ENCODE measurements at places on chromosomes 6 and 20.

DNA sequence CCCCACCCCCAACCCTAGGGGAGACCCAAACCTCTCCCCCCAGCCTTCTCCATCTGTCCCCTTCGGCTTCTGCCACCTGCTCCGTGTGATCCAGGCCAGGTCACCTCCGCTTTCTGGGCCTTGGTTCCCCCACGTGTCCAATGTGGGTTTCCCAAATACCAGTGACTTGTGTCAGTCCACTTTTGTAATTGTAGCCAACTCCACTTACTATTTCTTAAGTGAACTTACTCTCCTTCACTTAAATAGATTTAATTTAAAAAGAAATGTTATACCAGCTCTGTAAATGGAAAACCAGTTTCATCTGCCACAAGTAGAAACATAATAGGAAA is 10.0 kb upstream of the FAM110A start:
- no peak for DNase-seq

- DNase-seq, result peak; percentile 36
Measured at GRCh38 chr6:38095054-38095453, 275.5 kb downstream of the ZFAND3 start.

- DNase-seq, result peak; percentile 68
Measured at GRCh38 chr20:53736757-53737395, 143.2 kb upstream of the ZNF217 start.

GRCh38 chr6:121748850-121749249 is 313.4 kb downstream of the GJA1 start:
- DNase-seq, result peak; percentile 64

- no peak for DNase-seq
Measured at GRCh38 chr6:111870051-111870741, 3.1 kb downstream of the FYN start.

DNA sequence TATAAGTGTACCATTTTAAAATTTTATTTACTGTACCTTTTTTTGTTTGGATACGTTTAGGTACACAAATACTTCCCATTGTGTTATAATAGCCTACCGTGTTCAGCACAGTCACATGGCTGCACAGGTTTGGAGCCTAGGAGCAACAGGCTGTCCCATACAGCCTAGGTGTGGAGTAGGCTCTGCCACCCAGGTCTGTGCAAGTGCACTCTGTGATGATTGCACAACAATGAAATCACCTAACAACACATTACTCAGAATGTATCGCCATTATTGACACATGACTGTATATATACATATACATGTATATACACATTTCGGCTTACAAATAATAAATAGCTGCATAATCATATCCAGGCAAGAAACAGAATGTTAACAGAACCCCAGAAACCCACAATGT is 15.4 kb downstream of the SERAC1 start:
- DNase-seq, result no peak

- no peak for DNase-seq
Measured at GRCh38 chr6:132607544-132608233, 16.4 kb downstream of the TAAR2 start.

DNA sequence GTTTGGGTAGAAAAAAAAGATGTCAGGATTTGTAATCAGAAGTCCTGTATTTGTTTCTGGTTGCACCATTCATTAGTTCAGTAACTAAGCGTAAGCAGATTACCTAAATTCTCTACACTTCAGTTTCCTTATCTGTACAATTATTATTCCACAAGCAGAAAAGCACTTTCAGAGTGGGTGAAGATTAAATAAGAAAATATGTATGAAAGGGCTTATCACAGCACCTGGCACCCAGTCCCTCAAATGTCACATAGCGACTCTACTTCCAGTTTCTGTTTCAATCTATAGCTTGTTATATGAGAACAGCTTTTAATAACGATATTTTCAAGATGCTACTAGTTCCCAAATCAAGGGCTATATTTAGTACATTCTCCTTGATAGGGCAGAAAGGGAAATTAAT is 31.4 kb downstream of the RGS17 start:
- no peak for DNase-seq

DNA sequence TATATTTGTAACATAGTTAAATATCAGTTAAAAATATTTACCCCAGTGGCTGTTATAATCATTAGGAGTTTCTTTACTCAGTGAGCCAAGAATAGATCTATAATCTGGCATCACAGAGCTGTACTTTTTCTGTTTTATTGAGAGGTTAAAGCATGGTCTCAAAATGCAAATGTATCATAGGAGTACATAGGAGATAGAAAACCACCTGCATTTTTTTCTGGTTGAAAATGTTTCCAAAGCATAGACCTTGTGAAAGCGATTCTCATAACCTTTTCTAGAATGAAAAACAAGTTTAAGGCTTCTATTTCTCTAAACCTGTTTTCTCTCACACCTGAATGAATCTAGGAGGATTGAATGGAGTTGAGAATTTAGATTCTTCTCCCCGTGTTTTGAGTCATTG is 14.4 kb downstream of the KCNQ5 start:
- DNase-seq, result no peak

DNA sequence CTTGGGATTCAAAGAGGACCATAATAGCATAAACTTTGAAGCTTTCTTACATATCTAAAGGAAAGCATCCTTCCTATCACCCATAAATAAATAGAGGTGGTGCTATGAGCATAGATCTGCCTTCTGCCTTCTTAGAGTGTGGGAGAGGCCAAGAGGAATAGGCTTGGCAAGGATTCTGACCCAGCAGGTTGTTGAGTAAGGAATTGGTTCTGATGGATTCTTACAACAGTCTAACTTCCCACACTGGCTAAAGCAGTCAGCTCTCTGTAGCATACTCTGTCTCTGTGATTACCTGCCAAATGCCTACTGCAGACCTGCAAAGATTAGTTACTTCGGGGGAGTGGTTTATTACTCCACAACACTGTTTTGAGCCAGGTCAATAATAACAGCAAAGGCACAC is 198.0 kb upstream of the RAB32 start:
- no peak for DNase-seq

GRCh38 chr20:51481341-51481914 is 61.1 kb downstream of the NFATC2 start:
- no peak for DNase-seq

- DNase-seq, result no peak
Measured at GRCh38 chr6:1347161-1347560, 35.3 kb downstream of the FOXQ1 start.

- DNase-seq, result peak; percentile 61
Measured at GRCh38 chr6:145704143-145704781, 31.1 kb downstream of the EPM2A start.

DNA sequence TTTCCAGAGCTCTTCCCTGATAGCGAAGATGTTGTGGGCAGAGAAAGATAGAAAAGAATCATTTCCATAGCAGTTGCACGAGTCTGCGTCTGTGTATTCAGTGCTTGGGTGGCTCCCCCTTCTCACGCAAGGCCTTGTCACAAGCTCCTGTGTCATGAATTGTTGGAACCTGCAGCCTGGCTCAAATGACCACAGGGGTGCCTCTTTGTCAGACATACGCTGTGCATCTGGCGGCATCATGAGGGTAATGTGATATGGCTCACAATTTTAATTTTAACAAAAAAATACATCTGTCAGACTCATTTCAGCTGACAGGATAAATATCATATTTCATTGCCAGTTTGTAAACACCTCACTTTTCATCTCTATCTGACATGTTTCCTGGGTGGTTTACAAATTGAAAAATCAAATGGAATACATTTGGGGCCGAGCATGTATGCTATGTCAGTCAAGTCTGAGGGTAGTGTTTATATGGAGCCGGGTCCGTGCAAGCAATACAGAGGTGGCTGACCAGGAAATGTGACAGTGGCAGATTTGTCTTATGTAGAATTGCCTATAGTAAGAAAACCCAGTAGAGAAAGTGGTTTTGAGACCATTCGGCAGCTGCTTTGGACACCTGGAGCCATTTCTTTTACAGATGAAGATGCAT is 90.9 kb downstream of the CAP2 start:
- no peak for DNase-seq

- DNase-seq, result no peak
Measured at GRCh38 chr20:25398376-25399036, 7.9 kb upstream of the ABHD12 start.

GRCh38 chr6:93036835-93037234 is 382.5 kb downstream of the EPHA7 start:
- peak; percentile 52 for DNase-seq

- DNase-seq, result peak; percentile 74
Measured at GRCh38 chr6:17870300-17871188, 116.9 kb downstream of the KIF13A start.

- DNase-seq, result no peak
Measured at GRCh38 chr20:39123185-39123557, 161.0 kb downstream of the DHX35 start.

DNA sequence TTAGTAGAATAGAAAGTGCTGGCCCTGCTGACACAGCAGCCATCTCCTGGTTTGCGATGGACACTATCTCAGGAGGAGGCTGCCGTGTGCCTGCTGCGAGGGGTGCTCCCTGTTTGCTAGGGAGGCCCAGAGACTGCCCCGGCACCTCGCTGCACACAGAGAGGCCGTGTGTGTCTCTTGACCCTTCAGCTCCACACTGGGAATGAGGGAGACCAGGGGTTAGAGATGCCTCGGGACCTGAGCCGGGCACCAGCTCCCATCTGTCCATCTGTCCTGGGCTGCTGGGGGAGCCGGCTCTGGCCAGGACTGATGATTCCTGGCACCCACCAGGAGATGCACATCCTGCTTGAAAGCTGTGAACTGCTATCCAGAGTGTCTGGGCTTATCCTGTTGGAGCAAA is 18.2 kb downstream of the PHACTR3 start:
- no peak for DNase-seq

DNA sequence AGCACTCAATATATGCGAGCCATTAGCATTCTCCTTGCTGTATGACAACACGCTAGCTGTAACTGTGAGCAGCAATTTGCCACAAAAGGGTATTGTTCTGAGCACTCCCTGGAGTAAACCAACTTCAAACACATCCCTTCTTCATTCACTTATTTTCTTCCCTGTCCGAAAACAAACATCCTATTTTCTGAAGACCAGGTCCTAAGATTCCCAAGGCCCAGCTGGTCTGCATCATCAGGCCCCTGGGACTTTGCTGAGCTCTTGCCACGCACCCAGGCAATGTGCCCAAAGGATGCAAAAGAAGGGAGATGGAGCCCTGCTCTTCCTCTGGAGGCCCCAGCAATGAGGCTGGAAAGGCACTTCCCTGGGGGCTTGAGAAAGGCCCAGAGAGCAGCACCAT is 118.1 kb downstream of the PREX1 start:
- no peak for DNase-seq

GRCh38 chr6:82441047-82441855 is 77.6 kb downstream of the TPBG start:
- no peak for DNase-seq

- DNase-seq, result no peak
Measured at GRCh38 chr20:46552460-46553420, 2.3 kb upstream of the OCSTAMP start.

Measured in amniotic epithelial cell (primary cell).